Activated CD8-positive, alpha-beta T cell treated with anti-CD3 and anti-CD28 coated beads for 36 hours (primary cell): ENCODE measurements at places on chromosomes 2 and 18.

- no peak for DNase-seq
Observed at GRCh38 chr2:238789317-238789806, 58.5 kb upstream of the TWIST2 start.

DNA sequence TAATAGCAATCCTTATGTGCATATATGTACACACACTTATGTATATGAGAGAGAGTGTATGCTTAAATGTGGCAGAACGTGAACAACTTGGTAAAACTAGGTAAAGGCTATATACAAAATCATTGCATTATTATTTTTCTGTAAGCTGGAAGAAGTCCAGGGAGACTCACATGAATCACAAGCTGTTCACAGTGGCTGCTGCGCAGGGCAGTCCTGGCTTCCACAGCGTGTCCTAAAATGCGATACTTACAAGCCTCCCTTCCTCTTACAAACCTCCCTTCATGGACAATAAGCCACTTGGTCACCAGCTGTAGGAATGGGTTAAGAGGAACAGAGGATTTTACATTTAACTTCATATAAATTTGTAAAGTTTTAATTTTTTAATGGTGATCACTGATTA lies 114.9 kb upstream of the AGAP1 start:
- DNase-seq: no peak

DNA sequence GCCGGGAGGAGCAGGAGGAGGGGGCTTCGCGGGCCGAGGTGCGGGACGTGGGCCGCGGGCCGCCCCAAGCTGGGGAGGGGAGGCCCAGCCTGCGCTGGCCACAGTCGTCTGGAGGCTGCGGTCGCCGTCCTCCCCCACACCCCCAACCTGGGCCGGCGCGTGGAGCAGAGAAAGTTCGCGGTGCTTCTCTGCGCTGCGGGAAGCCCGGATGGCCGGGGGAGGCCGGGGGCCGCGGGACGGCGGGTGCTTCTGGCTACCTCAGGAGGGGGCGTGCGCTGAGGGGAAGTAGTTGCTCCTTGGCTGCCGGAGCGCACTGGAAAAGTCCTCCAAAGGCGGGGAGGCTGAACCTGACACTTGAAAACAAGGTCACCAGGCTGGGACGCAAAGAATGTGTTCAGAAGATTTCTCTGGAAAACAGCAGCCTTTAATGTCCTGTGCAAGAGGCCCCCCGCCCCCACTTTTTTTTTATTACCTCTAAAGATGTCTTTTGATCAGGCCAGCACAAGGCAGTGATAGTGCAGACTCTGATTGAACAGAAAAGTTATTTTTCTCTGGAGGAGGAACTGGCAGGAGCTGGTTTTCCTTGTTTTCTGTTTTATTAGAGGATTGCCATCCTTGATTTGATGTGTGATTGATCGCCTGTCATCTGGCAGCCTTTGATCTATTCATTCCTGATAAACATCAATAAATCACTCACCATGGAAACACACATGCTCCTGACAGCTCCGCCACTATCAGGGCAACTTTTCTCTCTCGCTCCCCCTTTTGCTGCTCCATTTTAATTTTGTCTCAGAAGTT lies 1.6 kb downstream of the TSHZ1 start:
- DNase-seq: peak; percentile 47

DNA sequence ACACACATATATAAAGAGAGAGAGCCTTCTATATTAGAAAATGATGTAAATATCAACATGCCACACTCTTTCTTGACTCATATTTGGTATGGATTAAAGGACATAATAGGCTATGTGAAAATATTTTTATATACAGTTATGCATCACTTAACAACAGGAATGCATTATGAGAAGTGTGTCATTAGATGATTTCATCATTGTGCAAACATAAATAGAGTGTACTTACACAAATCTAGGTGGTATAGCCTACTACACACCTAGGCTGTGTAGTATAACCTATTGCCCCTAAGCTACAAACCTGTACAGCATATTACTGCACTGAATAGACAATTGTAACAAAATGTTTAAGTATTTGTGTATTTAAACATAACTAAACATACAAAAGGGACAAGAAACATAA lies 354.8 kb upstream of the CNTNAP5 start:
- no peak for DNase-seq

DNA sequence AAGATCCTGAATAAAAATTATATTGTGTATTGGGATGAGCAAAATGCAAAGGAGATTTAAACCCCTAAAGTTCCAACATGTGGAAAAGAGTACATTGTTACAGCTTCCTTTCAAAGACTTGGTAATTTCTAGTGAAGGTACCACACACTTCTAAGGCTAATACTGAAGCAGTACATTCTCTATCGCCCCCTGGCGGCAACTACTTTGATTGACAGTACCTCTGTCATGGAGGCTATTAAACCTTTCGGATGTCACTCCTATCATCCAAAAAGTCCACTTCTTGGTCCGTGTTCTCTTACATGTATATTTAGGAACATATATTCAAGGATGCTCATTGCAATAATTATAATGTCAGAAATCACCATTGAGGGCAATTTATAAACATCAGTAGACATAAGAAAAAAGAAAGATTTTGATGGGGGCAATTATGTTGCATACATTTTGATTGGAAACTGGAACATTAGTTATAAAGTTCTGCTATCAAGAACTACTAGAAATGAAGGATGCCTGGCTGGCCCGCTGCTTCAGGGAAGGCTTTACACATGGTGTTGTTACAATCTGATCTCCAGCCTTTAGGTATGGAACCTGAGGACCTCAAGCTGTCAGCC lies 601.6 kb downstream of the CPS1 start:
- peak; percentile 89 for DNase-seq

- peak; percentile 15 for DNase-seq
Observed at GRCh38 chr2:48601349-48601748, 16.3 kb upstream of the GTF2A1L start.

DNA sequence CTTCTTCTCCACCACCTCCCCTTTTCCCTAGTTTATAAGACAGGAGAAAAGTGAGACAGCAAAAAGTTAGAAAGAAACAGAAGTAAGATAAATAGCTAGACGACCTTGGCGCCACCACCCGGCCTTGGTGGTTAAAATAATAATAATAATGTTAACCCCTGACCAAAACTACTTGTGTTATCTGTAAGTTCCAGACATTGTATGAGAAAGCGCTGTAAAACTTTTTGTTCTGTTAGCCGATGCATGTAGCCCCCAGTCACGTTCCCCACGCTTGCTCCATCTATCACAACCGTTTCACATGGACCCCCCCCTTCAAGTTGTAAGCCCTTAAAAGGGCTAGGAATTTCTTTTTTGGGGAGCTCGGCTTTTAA lies 1.5 kb upstream of the BUB1 start:
- DNase-seq: peak; percentile 14

- DNase-seq: no peak
Observed at GRCh38 chr2:56444339-56444738, 260.5 kb downstream of the CCDC85A start.
